ENCODE measurements at places on chromosomes 7 and 10. TPM values are rescaled to one million over a fixed set of nuclear protein-coding genes. Genes with fewer than 3 reads are reported as not detected.

DNA sequence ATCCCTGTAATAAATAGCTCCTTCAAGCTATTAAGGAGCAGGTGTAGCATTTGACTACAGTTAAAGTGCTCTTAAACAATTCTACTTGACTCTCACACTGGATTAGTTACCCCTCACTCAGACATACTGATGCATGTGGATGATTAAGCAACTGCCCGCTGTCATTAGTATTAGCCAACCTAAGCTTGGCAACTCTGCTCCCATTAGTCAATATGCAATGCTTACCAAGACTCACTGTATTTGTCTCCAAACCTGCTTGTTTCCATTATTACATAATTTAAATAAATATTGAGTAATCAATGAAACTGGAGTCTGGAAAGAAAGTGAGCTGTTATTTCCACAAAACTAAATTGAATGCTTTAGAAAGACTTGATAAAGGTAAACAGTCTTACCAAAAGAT lies 144.0 kb upstream of the ASAH2 start:
- no peaks in the 10 kb centered on the region for H3K36me3 ChIP-seq
- peaks cover 58% of the 10 kb centered on the region for H3K4me1 ChIP-seq
- H3K27me3 ChIP-seq = no peaks in the 10 kb centered on the region
- H3K4me3 ChIP-seq = no peak overlapping the region
- no peak overlapping the region for H3K27ac ChIP-seq

Gene INMT
- 8.4 TPM for total RNA-seq

- H3K4me1 ChIP-seq = no peaks in the 10 kb centered on the region
- H3K27me3 ChIP-seq = no peaks in the 10 kb centered on the region
- DNase-seq = no peak
Observed at GRCh38 chr7:50415844-50416364, 34.2 kb downstream of the FIGNL1 start.

Gene NEBL
- total RNA-seq = 21.8 TPM

DNA sequence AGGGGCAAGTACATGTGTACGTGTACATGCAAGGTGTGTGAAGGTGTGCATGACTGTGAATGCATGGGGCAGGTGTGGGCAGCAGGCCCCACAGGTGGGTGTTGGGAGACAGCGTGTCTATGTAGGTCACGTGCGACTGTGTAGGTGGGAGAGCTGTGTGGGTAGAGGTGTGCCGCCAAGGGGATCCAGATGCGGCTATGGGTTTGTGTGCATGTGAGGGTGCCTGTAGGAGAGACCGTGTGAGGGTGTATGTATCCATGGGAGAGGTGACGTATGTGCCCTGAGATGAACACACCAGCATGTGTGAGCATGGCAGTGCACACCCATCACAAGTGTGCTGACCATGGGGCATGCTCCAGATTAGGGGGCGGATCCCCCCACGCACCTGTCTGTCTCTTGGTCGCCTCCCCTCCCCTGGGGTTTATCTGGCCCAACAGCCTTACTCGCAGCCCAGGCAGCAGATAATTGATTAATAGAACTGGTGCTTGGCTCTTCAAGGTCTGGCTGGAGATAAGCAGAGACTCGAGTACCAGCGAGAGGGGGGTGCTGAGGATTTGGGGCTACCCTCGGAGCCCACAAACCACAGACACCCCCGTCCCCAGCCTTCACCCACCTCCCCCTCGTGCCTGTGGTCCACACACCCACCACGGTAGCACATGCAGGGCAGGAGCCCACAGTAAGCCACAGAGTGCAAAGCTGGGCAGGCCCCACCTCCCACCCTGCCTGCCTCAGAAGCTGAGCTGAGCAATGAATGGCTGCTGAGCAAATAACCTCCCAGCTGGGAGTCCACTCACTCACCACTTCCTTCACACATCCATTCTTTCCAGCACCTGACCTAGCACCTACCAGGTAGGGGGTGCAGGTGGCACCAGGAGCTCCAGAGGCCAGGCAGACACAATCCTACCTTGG lies 41.4 kb upstream of the ZMIZ1 start:
- no peaks in the 10 kb centered on the region for H3K36me3 ChIP-seq
- no peaks in the 10 kb centered on the region for H3K27me3 ChIP-seq
- no peak overlapping the region for H3K4me3 ChIP-seq
- H3K4me1 ChIP-seq = peaks cover 39% of the 10 kb centered on the region
- H3K27ac ChIP-seq = no peak overlapping the region

DNA sequence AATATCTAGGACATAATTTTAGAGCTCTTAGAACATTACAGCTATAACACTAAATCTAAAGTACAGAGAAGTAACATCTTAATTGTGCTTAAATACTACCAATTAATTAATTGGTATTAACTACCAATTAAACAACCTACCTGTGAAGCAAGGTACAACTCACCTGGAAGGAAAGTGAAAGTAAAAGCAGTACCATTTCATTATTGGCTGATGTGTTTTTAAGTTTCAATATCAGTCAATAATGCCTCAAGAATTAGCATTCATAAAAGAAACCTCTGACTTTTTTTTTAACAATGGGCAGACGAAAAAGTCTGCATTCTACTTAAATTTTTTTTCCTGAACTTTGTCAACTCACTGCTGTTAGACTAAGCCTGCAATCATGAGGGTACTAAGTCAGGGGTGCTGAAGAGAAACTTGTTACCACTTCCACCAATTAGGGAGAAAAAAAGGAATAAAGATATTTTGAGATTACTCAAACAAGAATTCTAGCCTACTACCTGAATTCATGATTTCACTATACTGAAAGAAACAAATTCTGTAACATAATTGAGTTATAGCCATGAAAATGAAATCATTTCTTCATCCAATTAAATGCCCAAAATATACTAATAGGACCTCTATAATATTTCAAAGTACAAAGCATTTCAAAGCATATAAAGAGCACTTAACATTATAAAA lies 19.9 kb downstream of the UPF2 start:
- H3K4me1 ChIP-seq = peaks cover 12% of the 10 kb centered on the region
- peaks cover 4% of the 10 kb centered on the region for H3K36me3 ChIP-seq
- peak; percentile 9 for DNase-seq
- no peak overlapping the region for H3K4me3 ChIP-seq
- no peak overlapping the region for H3K27ac ChIP-seq

DNA sequence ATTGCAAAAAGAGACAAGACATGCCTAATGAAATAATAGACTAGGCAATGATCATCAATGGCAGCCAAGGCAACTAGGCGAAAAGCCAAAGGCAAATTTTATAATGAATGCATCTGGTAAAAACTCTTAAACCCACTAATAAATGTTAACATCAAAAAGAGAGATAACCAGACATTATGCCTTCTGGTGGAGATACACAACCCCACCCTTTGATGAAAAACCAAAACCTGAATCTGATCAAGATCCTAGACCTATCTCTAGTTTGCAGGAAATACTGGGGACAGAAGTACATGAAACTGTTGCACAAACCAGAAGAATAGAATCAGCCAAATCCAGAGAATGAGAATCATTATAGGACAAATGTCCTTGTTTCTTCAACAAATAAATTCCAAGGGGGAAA lies 22.0 kb upstream of the GSAP start:
- no peak overlapping the region for H3K27ac ChIP-seq
- no peak for DNase-seq
- no peaks in the 10 kb centered on the region for H3K4me1 ChIP-seq
- H3K36me3 ChIP-seq = no peaks in the 10 kb centered on the region
- H3K4me3 ChIP-seq = no peak overlapping the region

Gene ALOX5
- 19.6 TPM for total RNA-seq

Gene ACBD7
- 2.2 TPM for total RNA-seq

Gene XPNPEP1
- total RNA-seq = 142 TPM

- H3K4me1 ChIP-seq = peaks cover 14% of the 10 kb centered on the region
- no peaks in the 10 kb centered on the region for H3K27me3 ChIP-seq
- no peak overlapping the region for H3K27ac ChIP-seq
- no peak overlapping the region for H3K4me3 ChIP-seq
- DNase-seq = no peak
Observed at GRCh38 chr10:112794201-112794600, 155.8 kb upstream of the TCF7L2 start.

DNA sequence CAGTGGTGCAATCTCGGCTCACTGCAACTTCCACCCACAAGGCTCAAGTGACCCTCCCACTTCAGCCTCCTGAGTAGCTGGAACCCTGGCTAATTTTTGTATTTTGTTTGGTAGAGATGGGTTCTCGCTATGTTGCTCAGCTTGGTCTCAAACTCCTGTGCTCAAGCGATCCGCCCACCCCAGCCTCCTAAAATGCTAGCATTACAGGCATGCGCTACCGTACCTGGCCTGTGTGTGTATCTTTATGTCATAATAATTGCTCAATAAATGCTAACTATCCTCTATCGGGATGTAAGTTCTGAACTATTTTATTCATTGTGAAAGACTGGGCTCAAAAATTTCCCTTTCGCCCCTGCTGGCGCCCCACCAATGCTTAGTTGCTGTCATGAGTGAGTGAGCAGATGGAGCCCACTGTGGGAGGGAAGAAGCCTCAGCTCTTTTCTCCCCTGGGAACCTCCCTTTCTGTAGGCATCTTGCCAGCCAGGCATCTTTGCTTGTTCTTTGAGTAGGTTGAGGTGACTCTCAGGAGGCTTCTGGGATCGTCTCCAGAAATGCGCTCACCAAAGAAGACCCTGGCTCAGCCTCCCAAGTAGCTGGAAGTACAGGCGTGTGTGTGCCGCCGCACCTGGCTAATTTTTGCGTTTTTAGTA lies 38.3 kb downstream of the CAMK1D start:
- H3K4me3 ChIP-seq = no peak overlapping the region
- no peak for DNase-seq
- H3K27me3 ChIP-seq = no peaks in the 10 kb centered on the region
- H3K4me1 ChIP-seq = peaks cover 4% of the 10 kb centered on the region

Gene ITPRID1
- total RNA-seq = 0.58 TPM

GRCh38 chr7:494259-494687 lies 25.4 kb downstream of the PDGFA start:
- no peak overlapping the region for H3K27ac ChIP-seq
- H3K4me1 ChIP-seq = peaks cover 5% of the 10 kb centered on the region
- H3K27me3 ChIP-seq = no peaks in the 10 kb centered on the region

Gene SLC39A12
- not detected for total RNA-seq

- H3K36me3 ChIP-seq = no peaks in the 10 kb centered on the region
- peaks cover 45% of the 10 kb centered on the region for H3K4me1 ChIP-seq
- H3K27ac ChIP-seq = peak overlapping the region; percentile 96
- no peaks in the 10 kb centered on the region for H3K27me3 ChIP-seq
- peak; percentile 32 for DNase-seq
Observed at GRCh38 chr7:94510582-94511496, 1.2 kb downstream of the CASD1 start.

- H3K4me1 ChIP-seq = peaks cover 22% of the 10 kb centered on the region
- no peaks in the 10 kb centered on the region for H3K27me3 ChIP-seq
- peaks cover 26% of the 10 kb centered on the region for H3K36me3 ChIP-seq
- peak overlapping the region; percentile 100 for H3K27ac ChIP-seq
- no peak for DNase-seq
Observed at GRCh38 chr10:1049425-1049958, 573 bp upstream of the IDI1 start.

Gene IL6
- not detected for total RNA-seq

Gene PALD1
- total RNA-seq = 4.3 TPM

DNA sequence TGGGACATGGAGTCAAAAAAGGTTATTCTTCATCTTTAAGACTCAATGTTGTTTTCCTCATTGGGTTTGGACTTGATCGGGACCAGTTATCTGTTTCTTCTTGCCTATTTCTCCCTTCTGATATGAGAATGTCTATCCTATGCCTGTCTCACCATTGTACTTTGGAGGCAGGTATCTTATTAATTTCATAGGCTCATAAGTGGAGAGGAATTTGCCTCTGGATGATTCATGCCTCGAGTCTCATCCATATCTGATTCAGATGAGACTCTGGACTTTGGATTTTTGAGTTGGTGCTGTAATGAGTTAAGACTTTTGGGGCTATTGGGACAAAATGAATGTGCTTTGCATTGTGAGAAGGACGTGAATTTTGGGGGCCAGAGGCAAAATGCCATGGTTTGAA lies 36.2 kb upstream of the CCDC7 start:
- H3K4me3 ChIP-seq = no peak overlapping the region
- no peaks in the 10 kb centered on the region for H3K36me3 ChIP-seq
- H3K27ac ChIP-seq = no peak overlapping the region
- peaks cover 13% of the 10 kb centered on the region for H3K4me1 ChIP-seq

GRCh38 chr10:24804956-24805355 lies 81.3 kb upstream of the ARHGAP21 start:
- H3K4me3 ChIP-seq = no peak overlapping the region
- DNase-seq = no peak
- H3K27ac ChIP-seq = no peak overlapping the region
- no peaks in the 10 kb centered on the region for H3K36me3 ChIP-seq

DNA sequence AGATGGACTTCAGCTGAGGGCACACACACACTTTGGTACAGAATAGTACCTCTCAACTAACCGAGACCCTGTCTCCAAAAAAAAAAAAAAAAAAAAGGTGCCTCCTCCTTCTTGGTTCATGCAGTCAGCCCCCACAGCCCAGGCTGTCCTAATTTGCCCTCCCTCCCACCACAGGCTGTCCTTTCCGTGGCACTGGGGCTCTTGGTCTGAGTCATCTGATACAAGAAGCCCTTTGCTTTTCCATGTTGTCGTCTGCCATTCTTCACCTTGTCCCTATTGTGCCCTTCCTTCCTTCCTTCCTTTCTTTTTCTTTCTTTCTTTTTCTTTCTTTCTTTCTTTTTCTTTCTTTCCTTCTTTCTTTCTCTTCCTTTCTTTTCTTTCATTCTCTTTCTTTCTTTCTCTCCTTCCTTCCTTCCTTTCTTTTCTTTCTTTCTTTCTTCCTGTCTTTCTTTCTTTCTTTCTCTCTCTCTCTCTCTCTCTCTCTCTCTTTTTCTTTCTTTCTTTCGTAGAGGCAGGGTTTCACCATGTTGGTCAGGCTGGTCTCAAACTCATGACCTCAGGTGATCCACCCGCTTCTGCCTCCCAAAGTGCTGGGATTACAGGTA lies 96.0 kb upstream of the IKZF1 start:
- no peaks in the 10 kb centered on the region for H3K36me3 ChIP-seq
- H3K27me3 ChIP-seq = no peaks in the 10 kb centered on the region
- DNase-seq = no peak
- peaks cover 5% of the 10 kb centered on the region for H3K4me1 ChIP-seq

- no peaks in the 10 kb centered on the region for H3K36me3 ChIP-seq
- H3K4me1 ChIP-seq = peaks cover 20% of the 10 kb centered on the region
- no peak overlapping the region for H3K4me3 ChIP-seq
- peak; percentile 30 for DNase-seq
- no peaks in the 10 kb centered on the region for H3K27me3 ChIP-seq
Observed at GRCh38 chr10:12416344-12417050, 67.2 kb downstream of the CAMK1D start.

All from stomach (tissue), 19 donors.